ENCODE measurements at places on chromosomes 4 and X.

DNA sequence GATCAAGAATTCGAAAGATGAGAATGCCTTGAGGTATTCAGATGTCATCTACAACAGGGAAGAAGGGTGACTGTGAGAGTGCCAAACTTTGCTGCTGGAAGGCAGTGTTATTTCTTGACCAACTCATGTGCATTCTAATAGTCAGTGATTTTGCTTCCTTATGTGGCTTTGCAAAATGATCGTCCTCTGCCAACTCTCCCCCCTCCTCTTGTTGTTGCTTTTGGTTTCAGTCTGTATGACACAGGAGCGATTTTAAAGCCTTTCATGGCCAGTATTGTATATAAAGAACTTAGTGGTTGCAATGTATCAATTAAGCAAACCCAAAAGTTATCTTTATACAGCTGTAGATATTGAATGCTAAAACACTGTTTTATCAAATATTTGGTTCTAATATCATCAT lies 379.1 kb downstream of the IL1RAPL1 start:
- no peak for DNase-seq

- DNase-seq = no peak
Observed at GRCh38 chr4:55122235-55122634, 3.2 kb downstream of the KDR start.

DNA sequence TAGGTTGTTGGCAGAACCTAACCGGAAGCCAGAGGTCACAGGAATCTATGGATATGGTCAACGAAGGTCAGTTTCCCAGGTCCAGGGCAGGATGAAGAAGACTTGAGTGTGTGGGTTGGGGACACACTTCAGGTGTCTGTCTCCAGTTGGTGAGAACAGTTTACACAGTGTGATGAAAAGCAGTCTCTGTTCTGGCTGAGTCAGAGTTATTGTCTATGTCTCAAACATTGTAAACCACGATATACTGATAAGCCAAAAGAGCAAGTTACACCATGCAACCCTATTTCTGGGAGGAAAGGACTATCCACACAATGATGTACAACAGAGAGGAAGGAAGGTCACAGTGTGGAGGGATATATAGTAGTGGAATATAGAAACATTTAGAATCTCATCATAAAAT lies 187.1 kb upstream of the C1QTNF7 start:
- DNase-seq = no peak

- no peak for DNase-seq
Observed at GRCh38 chrX:120795301-120795700, 80.4 kb downstream of the CT47B1 start.

DNA sequence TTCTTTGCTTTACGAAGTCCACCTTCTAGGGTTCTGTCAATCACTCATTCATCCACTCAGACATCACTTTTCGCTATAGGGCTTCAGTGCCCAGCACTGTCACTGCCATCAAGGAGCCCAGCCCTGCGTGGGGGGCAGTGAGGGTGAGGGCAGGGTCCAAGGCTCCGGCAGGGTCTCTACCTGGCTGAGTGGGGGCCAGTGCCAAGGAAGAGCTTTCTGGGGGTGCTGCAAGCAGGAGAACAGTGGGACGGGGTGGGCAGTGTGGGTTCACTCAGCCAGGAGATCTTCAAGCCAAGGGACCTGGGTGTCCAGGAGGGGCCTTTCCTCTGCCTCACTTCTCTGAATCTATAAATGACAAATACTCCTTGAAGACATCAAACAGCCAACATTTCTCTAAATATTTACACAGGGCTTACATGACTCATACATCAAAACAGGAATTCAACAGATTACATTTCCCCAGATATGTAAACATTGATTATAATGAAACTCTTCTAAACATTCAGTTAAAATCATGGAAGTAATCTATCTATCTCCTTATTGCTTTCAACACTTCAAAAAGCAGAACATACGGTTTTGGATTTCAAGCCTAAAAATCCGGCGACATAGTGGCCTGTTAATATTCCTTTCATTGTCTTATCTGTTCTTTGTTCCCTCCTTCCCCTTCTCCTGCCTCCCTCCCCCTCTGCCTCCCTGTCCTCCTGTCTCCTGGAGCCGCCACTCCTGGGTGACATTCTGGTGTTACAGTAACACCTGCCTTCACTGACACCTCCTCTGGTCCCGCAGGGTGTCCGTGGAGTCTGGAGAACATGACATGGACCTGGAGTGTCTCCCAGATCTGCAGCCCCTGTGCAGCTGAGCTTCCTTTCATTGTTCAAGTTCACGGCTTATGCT lies 94.4 kb upstream of the ADRA2C start:
- no peak for DNase-seq

GRCh38 chrX:19602866-19603622 lies 87.7 kb upstream of the MAP3K15 start:
- DNase-seq = no peak

DNA sequence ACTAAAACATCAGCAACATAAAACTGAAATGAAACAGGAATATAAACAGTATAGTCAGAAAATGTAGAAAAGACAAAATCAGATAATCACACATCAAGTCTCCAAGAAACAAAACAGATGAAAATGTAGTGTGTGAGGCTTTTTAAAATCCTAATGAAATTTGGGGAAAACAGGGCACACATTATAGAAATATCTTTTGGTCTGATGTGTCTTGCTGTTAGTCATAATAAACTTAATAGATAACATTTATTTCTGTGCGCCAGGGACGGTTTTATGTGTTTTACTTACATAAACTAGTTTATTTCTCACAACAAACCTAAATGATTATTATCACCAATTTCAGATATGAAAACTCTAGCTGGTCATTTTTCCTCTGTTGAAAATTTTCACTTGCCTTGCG lies 293.9 kb upstream of the GATB start:
- DNase-seq = no peak

- DNase-seq = peak; percentile 72
Observed at GRCh38 chrX:73214426-73215094, at the start of gene NAP1L2. Gene NAP1L2, minus strand, starts transcription at chrX:73214851. Its CDS starts 359 bp downstream, at chrX:73214492.

GRCh38 chr4:8144359-8144758 lies 14.3 kb downstream of the ABLIM2 start:
- no peak for DNase-seq

DNA sequence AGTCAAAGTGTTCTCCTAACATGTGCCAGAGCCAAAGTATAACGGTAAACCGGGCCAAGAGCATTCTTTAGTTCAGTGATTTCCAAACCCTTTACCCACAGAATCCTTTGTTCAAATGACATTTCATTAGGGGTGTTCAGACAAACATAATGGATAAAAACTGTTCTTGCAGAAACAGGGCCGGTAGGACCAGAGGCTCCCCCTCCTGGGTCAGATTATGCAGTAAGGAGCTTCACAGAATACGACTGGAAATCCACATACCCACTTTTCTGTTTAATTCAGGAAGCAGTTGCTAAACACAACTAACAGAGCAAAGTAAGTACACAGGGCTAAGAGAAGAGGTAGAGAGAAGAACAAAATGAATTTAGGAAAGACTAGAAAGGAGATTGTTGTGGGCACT lies 46.6 kb upstream of the TMEM184C start:
- no peak for DNase-seq

DNA sequence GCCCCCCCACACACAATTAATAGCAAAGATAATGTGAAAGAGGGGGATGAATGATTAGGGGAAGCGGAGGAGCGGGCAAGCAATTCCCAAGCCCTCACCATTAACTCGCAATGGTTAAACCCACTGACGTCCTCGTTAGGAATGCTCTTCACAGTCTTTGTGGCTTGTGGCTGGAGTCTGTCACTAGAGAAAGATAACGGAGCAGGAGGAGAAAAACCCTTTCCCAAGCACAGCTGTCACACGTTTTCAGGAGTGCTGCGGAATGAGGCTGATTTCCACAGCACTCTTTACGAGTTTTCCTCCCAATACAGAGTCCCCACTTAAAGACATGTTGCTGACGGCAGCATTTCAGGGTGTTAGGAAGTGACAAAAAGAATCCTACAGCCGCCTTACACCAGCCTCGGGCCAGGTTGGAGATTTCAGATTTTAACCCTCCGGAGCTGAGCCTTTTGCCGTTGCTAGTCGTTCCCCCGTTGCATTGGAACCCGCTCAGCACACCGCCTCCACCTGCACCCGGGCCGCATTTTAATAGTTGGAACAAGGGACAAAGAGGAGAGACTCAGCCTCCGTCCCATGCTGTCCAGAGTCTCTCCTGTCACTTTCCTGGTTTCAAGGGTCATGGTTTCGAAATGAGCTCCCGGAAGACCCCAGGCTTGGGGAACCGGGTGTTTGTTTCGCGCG lies 92.2 kb downstream of the GEMIN8 start:
- DNase-seq = no peak

- no peak for DNase-seq
Observed at GRCh38 chr4:125505621-125506020, 190.9 kb downstream of the FAT4 start.

DNA sequence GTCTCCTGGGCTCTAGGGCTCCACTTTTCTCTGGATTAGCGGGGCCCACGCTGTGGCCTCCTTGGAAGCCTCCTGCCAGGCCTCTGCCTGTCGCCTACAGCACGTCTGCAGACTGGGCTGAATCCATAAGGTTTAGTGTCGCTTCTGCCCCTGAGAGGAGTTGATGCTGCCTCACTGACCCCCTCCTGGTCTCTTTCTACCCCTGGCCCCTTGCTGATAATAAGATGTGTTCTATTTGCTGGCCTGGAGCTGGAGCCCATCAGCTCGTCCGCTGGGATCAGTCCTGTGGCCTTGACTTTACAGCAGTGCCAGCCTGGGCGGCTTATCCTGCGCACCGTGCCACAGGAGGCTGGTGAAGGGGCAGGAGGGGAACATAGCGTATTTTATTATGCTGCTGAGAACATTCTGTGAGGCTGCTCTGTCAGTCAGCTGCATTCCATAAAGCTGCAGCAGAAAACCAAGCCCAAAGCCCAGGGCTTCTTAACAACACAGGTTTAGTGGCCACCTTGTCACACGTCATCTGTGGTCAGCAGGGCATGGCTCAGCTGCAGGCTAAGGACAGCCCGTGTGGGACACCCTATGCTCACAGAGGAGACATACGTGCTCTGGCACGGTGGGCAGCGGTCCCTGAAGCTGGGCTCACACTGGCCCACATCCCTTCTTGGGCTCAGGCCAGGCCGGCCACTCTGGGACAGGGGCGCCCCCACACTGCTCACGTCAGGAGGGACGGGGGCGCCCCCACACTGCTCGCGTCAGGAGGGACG lies 29.3 kb upstream of the HGFAC start:
- DNase-seq = no peak

DNA sequence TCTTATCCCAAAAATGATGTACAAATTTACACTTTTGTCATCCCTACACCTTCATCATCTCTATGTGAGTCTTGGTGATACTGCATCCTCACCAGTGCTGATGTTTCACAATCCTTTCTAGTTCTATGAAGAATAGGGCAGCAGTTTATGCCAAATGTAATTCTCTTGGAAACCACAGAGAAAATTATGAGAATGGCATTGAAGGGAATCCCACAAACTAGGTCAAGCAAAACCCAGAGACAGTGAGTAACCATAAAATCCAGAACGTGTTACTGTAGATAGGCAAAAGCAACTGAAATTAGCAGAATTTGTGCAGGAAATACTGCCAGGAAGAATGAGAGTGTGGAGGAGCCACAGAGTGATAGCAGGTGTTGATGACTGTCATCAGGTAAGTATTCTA lies 24.5 kb downstream of the IL15 start:
- DNase-seq = no peak

DNA sequence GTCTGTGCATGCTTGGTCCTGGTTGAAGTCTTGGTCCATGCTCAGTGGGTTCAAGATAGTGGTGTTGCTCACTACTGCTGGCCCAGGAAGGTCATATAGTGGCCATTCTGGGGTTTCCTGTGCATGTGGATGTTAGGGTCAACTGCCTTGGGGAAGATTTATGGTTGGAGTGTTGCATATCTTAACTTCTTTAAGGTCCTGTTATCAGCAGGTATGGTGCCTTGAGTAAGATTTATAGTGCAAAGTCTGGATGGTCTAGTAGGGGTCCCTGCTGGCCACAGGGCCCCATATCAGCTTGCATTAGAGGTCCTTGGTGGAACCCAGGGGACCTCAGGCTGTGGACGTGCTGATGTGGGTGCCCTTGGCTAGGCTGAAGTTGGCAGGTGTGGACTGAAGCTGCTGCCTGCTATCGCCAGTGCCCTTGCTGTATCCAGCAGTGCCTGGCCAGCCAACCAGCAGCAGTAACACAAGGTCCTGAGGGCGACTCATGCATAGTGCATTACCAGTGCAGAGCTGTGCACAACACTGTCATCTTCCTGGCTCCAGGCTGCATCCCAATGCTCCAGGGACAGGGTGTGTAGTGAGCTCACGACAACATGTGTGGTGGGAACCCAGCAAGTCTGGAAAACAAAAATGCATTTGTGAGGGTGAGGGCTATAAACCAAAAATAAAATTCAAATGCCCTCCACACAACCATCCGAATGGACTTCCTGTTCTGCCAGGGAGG lies 61.0 kb downstream of the BEX3 start:
- DNase-seq = no peak
